AML-193 (cell line): ENCODE measurements at places on chromosomes 3 and 15.

- no peak for DNase-seq
These were observed 123.9 kb upstream of the MEF2A start for GRCh38 chr15:99441871-99442251.

- DNase-seq: no peak
These were observed 59.6 kb upstream of the CASR start for GRCh38 chr3:122123850-122124249.

- DNase-seq: no peak
These were observed 242.3 kb downstream of the FHIT start for GRCh38 chr3:61008998-61009380.

DNA sequence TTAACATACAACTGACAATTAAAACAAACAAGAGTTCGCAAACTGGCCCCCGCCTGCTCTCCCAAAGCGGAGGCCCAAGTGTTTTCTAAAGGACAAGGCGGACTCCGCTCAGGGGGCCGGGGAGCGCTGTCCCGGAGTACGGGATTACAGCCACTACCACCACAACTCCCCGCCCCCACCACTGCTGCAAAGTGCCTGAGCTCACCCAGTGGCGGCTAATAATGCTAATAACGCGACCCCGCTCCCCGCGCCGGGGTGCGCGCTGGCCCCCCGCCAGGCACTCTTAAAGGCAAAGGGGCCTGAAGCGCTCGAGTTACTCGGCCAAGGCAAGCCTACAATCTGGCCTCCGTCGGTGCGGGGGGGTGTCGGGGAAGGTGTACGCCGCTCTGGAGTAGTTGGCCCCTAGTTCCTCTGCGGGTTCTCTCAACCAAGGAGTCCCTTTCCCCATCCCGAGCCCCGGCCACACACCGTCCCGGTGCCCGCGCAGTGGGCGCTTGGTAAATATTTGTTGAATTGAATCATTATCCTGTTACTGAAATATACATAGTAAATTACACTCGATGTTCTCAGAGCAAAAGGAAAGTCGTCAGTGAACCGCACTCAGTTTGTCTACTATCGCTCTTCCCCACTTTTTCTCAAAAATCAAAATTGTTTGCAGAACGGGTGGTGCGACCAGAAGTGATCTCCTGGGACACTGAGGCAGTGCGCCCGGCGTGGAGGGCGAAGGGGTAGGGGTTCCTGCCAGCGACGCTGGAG, 827 bp downstream of the WNT5A start:
- DNase-seq: no peak

- no peak for DNase-seq
These were observed 365.0 kb downstream of the NLGN1 start for GRCh38 chr3:173762501-173762900.

- DNase-seq: no peak
These were observed 75.8 kb downstream of the TCF12 start for GRCh38 chr15:56994280-56994679.

- no peak for DNase-seq
These were observed 46.1 kb upstream of the ABI3BP start for GRCh38 chr3:101039285-101039684.

- DNase-seq: no peak
These were observed 44.2 kb downstream of the SGO1 start for GRCh38 chr3:20141851-20142250.

DNA sequence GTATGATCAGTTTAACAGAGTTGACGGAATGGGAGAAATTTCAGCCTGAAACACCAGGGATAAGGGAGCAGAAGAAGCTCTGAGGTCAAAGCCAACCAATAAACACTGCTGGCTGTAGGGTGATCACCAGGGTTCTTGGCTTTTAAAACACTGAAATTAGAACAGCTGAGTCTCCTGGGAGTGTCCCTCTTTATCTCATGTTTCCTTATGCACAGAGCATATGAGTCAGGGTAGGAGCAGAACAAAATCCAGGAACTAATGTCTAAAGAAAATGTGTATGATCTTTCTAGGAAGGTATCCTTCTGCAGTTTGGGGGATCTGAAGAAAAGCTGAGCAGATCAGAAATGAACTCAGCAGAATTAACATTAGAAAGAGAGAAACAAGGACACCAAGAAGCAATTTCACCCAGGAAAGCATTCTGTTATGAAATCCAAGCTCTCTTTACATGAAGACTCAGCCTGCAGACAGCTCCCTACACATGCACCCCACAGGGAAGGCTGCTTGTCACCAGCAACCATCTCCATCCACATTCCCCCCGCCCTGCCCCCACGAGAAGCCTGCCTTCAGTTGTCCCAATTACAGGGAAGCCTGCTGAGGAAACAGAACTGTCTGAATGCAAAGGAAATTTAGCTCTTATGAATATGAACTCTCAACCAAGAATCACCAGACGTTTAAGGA, 469.7 kb downstream of the PDCD6IP start:
- DNase-seq: no peak

- DNase-seq: no peak
These were observed 433.6 kb upstream of the DPH6 start for GRCh38 chr15:35979608-35980007.

DNA sequence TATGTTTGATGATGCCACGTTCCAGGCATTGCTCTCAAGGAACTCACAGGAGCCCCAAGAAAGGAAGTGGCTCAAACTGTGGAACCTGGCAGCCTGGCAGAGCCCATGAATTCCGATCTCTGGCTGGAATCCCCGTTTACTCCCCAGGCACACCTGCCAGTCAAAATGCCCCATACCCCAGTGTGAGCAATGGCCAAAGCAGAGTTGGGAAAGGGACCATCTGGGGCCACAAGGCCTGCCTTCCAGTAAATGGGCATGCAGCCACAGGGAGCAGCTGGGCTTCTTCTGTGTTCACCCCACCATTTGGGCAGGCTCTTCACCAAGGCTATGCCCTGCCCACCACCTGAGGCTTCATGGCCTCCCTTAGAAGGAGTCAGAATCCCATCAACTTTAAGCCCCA, 257.0 kb upstream of the GOLGA6L4 start:
- no peak for DNase-seq

DNA sequence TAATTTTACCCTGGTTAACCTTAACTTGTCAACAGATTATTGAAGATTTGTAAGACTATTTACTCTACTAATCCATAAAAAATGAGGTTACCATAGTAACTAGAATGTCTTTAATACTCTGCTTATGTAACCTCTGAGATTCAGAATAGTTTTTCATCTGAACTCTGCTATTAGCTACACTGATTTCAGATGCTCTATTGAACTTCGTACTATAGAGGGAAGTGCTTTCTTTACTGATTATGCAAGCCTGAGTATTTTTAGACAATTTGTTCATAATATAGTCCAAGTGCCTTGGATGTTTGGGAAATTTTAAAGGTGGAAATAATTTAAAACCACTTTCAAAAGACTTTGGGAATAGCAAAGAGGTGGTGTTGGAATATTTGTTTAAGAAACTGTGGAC, 107.9 kb upstream of the GBE1 start:
- no peak for DNase-seq

DNA sequence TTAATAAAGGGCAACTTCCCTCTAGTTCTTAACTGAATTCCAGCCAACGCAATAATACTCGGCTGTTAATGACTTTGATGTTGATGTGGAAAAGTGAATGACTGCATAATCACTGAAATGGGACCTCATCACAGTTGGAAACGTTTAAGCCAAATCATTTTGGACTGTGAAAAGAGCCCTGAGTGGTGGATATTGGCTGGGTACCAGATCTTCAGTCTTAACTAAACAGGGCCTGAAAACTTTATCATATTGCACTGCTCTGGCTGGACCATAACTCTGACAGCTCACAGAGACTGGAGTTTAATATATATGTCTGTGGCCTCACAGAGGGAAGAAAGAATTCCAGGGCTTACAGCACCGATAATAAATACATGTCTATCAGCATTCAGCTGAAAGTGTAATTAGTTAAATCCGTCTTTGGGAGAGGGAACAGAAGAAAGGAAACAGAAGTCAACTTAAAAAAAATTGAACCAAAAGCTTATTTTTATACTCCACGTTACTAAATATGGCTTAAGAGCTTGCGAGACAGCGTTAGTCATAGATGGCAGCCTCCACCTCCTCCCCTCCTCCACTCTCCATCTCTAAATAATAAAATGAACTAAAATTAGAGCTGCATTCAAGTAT, 222.3 kb upstream of the CDIN1 start:
- DNase-seq: no peak

DNA sequence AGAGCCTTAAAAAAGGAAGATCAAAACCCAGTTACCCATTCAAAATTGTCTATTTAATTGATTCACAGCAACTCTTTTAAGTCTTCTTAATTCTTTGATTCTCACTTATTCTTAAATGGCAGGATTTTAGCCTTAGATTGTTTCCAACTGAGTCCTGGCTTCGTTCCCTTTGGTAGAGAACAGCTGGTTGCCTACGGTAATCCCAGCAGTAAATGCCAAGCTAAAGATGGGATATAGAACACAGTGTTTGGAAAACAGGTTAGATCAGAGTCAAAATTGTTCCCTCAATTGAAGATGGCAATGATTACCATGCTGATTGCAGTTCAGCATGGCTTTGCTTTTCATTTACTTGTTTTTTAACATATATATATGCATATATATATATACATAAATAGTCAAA, 300.9 kb downstream of the PYDC2 start:
- DNase-seq: no peak

GRCh38 chr3:48402281-48402732, 27.6 kb downstream of the PLXNB1 start:
- no peak for DNase-seq

- DNase-seq: no peak
These were observed 379.0 kb upstream of the PDZRN3 start for GRCh38 chr3:74003734-74004133.

DNA sequence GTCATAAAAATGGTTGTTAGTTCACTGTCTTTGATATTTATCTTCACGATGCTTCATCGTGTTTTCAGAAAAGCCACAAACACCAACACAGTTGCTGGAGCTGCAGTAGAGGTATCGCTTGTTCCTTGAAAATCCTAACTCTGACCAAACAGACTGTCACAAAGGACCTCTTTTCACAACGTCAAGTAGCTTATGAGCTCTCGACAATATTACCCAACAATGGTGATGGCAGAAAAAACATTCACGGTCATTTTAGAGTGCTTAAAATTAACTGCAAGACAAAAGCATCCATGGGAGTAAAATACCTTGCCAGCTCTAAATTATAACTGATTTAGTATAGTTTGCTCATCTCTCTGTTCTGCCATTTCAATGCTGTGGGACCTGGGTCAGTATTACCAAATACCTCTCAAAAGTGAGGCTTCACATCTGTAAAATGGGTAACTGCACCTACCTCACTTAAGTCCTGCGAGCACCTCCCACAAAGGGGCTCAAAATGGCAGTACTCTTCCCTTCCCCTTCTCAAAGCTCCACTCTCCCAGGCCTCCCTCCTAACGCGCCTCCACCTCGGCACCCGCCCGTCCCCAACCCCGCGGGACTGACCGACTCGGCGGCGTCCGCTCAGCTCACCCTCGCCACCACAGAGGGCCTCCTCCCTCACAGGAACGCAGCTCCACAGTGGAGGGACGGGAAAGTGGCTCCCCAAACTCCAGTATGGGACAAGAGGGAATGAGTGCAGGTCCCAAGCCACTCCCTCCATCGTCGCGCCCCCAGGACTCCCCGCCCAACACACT, 546 bp downstream of the TRIM59 start:
- no peak for DNase-seq

DNA sequence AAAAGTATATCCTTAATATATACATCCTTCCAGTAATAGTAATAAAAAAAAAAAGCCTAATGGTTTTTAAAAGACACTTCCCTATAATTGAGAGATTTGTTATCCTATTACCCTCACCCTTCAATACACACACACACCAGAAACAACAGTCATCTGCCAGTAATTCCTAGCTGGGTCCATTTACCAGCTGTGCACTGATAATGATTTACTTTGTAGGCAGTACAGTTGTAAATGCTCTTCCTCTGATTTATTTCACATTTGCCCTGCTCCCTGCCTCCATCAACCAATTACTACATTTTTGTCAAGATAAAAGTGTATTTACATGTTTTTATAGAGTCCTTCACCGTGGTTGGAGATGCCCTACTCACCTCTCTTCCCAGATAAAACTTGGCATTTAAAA, 12.4 kb downstream of the TPM1 start:
- no peak for DNase-seq

- peak; percentile 62 for DNase-seq
These were observed 6.1 kb downstream of the BCL6 start for GRCh38 chr3:187739094-187739560.

DNA sequence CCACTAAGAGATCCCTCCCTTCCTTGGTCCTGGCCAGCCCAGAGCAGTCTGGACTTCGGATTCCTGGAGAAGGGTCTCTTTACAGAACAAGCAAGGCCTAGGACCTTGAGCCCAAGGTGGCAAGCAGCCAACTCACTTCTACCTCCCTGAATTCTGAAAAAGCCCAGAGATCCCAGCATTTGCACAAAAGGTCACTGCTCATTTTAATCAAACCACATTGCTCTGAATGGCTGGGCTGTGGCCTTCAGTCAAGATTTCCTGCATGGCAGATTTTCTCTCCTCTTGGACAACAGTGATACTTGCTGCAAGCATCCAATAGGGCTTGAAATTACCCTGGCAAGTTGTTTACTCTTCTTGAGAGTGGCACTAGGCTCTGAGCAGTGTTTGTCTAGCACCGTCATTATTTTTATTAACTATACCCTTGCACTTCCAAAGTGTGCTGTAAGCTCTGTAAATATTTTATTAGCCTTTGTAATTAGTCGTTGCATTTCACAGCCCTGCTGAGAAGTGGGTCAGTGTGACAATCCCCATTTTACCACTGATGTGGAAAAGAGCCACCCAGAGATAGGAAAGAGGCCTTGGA, 274.7 kb upstream of the CTNNB1 start:
- DNase-seq: no peak

- no peak for DNase-seq
These were observed 28.8 kb downstream of the RBP2 start for GRCh38 chr3:139447486-139447885.

GRCh38 chr3:46626039-46626438, 13.7 kb downstream of the FAM240A start:
- DNase-seq: no peak

- no peak for DNase-seq
These were observed 9.9 kb upstream of the ETFA start for GRCh38 chr15:76321171-76321570.

- DNase-seq: no peak
These were observed 501.4 kb upstream of the NR2F2 start for GRCh38 chr15:95829062-95829461.

GRCh38 chr3:71865727-71866126, 80.8 kb upstream of the PROK2 start:
- no peak for DNase-seq
